ENCODE measurements at places on chromosomes 1 and 21.
A peak's percentile ranks its signal among the peaks of the same experiment; 100 is the strongest.

DNA sequence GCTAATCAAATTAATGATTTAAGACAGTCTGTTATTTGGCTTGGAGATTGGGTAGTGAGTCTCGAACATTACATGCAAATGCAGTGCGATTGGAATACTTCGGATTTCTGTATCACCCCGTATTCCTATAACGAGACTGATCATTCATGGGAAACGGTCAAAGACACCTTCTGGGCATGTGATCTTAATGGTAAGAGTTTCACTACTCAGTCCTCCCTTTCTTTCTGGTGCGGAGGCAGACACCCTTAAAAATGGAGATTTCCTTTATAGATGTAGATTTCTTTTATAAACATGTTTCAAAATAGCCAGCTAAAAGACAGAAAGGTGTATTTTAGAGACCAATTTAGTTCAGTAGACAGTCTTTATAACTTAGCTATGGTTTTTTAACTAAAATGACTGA lies 74.4 kb downstream of the HS2ST1 start:
- no peak for DNase-seq

DNA sequence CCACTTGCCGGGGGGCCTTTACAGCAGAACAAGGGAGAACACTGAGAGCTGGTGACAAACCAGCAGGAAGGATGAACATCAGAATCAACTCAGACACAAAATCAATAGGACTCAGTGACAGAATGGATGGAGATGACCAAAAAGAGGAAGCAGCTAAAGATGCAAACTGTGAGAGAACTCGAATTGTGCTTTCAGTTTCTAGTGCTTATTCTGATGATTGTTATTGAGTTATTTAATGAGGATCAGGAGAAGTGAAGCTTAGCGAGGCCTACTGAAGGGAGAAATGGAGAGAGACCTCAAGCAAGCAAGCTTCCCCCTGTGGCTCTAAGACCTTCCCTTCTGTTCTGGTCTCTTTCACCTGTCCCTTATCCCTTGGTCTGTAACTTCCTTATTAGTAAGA lies 30.3 kb upstream of the TMEM125 start:
- DNase-seq = no peak

GRCh38 chr1:184039126-184039525 lies 1.6 kb upstream of the COLGALT2 start:
- no peak for DNase-seq

DNA sequence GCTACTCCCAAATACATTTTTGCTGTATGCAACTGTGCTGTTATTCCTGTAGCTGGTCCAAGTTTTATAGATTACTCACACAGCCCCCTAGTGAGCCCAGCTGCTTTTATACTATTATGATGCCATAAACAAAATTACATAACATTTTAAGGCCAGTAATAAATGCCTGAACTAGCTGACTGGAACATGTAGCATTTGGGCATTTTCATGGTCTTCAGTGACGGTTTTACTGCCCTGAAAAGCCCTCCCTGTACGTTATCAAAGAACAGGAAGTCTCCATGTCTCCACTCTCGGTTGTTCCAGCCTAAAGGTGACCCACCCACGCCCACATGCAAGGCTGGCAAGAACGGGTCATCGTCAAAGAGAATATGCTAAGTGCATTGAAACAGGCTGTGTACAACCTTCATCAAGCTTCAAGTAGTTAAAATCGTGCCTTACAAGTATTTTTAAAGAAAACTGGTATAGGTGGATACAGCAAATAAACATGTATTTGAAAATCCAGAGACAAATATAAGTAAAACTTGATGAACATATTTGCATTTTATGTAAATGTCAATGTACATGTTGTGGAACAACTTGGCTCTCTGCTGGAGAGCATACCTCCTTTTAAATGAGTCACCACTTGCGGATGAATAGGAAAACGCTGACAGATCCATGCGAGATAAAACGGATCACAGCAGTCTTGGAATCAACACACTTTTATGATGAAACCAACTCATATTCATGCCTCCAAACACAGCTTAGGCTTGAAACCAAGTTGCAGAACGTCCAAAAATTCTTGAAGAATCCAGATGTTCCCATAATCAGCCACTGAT lies 520.5 kb downstream of the SMYD3 start:
- no peak for DNase-seq

DNA sequence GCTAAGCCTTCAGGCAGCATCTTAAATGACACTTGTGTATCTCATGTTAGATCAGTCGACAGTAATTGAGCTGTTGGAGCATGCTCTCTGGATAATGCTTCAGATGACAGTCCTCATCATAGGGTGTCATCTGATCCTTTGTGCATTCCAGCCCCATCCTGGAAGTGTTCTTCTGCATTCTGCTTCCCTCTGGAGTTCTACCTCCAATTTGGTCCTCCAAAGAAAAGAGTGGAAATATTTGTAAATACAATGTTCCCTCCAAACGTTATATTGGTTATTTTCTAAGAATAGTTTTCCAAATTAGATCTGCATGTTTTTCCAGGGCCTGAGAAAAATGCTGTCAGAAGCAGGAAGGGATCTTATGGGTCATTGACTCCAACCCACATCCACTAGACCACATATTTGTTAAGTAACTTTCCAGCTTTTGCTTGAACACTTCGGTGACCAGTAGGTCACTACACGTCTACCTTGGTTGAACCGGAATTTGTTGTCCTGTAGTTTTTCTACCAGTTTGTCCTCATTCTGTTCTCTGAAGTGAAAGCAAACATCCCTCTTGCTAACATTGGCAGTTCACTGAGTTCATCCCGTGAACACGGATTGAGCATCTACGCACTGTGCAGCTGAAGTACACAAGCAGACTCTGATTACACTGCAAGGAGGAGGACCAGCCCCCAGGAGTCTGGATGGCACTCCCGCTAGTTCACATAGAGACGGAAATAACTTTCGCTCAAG lies 136.0 kb downstream of the TLR5 start:
- DNase-seq = no peak

- peak; percentile 55 for DNase-seq
Measured at GRCh38 chr1:78005755-78006154, 1.0 kb downstream of the DNAJB4 start.

DNA sequence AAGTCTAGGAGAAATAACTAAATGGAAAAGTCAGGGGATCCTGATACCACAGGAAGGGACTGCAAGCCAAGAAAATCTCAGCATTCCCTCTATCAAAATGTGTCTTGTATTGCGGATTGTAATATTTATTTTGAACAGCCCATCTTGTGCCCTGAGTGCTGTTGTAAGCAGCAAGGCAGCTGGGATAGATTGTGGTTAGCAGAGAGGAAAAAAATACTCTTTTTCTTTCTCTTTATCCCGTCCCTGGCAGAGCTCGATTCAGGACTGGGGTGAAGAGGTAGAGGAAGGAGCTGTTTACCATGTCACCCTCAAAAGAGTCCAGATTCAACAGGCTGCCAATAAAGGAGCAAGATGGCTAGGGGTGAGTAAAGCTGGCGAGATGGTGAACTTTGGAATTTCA lies 1.2 kb downstream of the RGL1 start:
- no peak for DNase-seq

DNA sequence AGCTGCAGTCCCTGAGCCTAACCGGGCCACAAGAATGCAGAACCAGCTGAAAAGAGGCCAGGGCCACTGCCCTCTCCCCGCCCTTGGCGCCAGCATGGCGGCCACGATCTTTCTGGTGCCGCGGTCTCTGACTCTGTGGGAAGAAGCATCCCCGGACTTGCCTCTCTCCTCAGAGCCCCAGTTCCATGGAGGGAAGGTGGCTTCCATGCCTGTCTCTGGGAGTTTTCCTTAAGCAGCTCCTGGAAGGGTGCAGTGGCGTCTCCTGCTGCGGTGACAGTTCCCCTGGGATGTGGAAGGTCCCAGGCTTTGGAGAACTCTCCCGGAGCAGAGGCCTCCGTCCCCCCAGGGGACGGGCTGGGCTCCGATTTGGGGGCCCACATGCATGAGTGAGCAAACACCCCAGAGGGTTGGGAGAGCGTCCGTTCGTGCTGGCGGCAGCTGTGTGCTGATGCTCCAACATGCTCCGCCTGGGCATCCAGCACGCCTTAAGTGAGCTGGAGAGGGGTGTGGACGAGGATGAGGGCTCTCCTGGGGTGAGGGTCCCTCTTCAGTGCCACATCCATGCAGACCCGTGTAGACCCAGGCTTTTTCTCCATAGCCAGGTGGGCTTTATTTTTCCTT lies 109.8 kb upstream of the COL6A1 start:
- DNase-seq = no peak

GRCh38 chr1:115337276-115337632 lies 795 bp downstream of the NGF start:
- no peak for DNase-seq

DNA sequence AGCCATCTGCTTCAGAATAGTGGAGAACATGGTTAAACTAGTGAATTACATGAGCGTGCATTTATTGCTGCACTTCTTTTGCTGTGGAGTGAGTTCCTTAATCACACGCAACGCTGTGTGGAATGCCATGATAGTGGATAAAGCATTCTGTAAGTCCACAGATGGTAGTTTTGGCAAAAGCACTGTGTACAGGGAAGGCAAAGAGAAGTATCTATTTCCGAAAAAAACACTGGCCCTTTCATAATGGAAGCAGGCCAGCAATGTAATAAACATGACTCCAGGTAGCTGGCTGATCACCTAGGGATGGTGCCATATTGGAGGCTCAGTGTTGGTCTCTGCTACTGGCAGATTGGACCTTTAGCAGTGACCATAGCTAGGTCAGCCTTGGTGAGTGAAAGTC lies 67.6 kb downstream of the FH start:
- DNase-seq = no peak

- DNase-seq = no peak
Measured at GRCh38 chr1:66372522-66373101, 161.3 kb upstream of the SGIP1 start.

DNA sequence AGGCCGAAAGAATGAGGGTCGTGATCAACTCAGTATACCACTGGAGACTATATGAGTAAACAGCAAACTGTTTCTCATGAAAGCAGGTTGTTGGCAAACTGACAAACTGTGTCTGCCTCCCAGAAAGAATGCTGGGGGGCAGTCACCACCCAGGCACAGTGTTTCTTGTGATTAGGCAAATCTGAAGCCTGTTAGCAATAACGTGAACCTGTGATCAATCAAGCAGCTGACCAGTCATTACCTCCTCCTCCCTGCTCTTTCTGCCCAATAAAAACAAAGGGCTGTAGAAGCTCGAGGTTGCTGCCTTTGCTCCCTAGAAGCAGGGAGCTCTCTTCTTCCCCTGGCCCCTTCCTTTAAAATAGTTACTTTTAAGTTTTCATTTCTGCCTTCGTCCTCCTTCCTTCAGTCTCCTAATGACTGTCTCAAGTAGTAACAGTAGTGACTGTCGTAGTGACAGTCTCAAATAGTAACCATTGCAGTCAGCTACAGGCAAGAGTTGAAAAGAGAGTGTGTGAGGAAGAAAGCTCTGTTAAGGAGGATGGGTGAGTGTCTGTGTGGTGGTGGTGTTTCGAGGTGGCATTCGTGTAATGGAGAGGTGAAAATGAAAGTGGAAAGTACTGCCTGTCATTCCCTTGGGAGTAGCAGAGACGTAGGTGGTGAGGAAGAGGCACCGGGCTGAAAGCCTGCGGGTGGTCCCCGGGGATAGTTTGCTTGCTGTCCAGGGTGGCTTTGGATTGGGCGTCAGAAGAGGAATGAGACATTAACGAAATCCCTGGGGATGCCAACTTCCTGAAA lies 14.5 kb downstream of the HHAT start:
- DNase-seq = no peak

GRCh38 chr1:47186267-47187185 lies 3.3 kb downstream of the PDZK1IP1 start:
- DNase-seq = no peak

DNA sequence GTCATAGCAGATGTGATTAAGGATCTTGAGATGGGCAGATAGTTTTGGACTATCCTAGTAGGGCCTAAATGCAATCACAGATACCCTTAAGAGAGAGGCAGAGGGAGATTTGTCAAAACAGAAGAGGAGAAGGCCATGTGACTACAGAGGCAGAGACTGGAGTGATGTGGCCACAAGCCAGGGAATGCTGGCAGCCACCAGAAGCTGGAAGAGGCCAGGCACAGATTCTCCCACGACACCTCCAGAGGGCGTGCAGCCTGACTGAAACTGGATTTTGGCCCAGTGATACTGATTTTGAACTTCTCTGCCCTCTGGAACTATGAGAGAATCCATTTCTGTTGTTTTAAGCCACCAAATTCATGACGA lies 52.1 kb upstream of the EPS8L3 start:
- DNase-seq = no peak

- DNase-seq = no peak
Measured at GRCh38 chr1:50516056-50516455, 92.8 kb upstream of the DMRTA2 start.

DNA sequence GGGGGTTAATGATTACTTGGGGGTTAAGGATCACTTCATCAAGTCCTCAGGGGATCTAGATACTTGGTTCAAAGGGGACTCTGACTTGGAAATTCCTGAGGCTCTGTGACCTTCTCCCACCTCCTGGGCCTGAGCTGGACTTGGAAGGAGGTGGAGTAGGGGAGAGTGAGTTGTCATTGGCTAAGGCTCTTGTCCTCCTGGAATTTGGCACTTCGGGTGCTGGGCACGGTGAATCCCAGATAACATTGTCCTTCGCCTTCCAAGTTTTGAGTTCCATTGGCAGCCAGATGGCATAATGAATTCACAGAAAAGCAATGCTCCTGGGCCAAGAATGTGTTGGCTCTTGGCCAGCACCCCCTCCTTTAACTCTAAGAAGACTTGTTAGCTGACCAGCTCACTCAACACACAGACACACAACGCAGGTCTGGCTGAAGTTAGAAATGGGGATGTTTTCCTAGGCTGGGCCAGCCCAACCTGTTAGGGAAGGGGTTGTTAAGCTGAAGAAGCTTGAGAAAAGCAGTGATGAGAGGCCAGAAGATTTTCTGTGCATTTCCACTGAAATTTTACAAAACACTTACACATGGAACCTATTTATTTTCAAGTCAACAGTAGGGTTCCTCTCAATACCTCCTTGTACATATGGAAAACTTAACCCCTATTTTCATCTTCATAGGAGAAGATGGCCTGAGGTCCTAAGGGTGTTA lies 29.7 kb downstream of the SLC26A9 start:
- no peak for DNase-seq

GRCh38 chr1:157519451-157519850 lies 32.9 kb downstream of the FCRL5 start:
- DNase-seq = no peak

- no peak for DNase-seq
Measured at GRCh38 chr21:39938086-39938625, 70.9 kb downstream of the PCP4 start.

DNA sequence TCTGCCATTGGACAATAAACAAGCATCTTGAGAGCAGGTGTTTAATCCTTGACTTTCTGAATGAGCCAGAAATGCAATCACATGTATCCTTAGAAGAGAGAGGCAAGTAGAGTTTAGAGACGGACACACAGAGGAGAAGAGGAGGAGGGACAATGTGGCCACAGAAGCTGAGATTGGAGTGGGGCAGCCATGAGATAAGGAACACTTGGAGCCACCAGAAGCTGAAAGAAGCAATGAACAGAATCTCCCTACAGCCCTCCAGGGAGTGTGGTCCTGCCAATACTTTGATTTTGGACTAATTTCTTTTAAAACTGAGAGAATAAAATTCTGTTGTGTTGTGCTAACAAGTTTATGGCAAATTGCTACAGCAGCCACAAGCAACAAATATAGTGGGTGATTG lies 141.0 kb downstream of the ATP6V1G3 start:
- no peak for DNase-seq
